ENCODE measurements at places on chromosomes 1 and 21.

DNA sequence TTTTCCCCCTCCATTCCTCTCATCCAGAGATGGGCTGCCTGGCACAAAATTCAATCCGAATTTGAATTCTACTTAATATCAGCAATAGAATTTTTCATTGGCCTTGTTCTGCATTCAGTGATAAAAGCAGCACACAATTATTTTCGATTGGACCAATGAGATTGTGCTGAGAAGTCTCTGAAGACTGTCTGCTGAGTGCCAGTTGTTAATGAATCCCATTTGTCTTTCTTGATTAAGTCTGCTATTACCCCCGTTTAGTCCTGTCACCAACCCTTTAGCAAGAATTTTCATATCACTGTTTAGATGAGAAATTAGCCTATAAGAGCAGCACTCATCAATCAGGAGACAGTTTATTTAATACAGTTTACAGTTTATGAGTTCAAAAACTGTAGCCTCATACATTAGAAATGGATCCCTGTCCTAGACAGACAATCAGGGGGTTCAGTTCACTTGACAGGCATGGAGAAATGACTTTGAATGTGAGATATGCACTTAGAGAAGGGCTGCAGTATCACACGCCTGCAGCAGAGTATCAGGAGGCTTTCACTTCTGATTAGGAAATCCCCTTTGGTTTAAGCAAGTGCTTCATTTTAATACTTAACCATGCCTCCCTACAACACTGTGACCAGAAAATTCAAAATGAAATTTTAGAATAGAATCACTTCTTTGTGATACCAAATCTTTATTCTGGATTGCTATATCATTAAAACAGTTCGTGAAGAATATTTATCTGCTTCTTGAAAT, 304.7 kb upstream of the PTBP2 start:
- DNase-seq = no peak

GRCh38 chr1:81111818-81112217, 688.9 kb upstream of the ADGRL2 start:
- DNase-seq = peak; percentile 82

GRCh38 chr1:106268070-106268469, 788.4 kb upstream of the PRMT6 start:
- DNase-seq = peak; percentile 32

GRCh38 chr1:12711536-12711935, 4.4 kb upstream of the AADACL3 start:
- peak; percentile 84 for DNase-seq

DNA sequence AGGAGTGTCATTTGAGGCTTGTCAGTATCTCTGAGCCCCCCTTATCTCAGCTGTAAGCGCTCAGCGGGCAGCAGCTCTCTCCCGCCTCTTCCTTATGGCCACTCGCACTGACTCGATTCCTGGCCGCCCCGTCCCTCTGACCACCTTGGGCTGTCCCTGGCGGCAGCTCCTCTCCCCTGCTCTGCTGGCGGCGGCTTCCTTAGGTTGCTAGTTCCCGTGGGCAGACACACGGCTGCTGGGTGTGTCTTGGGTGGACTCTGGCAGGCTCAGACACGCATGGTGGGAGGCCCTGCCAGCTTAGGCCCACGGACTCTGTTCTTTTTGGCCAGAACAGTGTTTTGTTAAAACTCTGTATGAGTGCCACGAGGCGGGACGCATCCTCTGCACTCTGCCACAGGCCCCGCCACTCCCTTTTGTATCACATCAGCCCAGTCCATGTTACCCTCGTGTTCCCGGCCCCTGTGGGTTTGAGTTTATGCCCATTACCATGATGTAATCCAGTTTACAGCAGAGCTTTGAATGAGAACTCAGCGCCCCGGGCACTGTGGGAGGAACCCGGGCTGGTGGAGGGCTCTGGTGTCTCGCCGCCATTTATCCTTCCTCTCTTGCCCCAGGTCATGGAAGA, 45.9 kb downstream of the COQ8A start:
- no peak for DNase-seq

DNA sequence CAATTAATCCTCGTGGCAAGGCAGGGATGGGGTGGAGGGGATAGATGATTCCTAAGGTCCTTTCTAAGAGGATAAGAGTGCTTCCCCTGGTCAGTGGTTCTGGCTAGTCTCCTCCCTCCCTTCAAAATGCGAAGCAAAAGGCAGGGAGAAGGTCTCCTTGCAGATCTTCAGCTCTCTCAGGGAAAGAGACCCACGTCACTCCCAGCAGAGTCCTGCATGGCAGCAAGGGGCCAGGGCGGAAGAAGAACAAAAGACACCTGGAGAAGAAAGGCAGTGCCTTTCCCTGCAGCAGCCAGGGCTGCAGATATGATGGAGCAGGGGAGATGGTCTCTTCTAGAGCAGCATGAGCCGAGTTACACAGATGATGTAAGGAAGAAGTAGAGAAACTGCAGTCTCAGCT, 29.6 kb upstream of the SLAMF9 start:
- DNase-seq = no peak

GRCh38 chr21:38179511-38179910, 77.3 kb upstream of the KCNJ15 start:
- DNase-seq = peak; percentile 64

DNA sequence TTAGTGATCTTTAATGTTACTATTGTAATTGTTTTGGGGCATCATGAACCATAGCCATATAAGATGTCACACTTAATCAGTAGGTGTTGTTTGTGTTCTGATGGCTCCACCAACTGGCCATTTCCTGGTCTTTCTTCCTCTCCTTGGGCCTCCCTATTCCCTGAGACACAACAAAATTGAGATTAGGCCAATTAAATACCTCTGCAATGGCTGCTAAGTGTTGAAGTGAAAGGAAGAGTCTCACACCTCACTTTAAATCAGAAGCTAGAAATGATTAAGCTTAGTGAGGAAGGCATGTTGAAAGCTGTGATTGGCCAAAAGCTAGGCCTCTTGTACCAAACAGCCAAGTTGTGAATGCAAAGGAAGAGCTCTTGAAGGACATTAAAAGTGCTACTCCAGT, 30.7 kb downstream of the PPP2R5A start:
- DNase-seq = peak; percentile 45

GRCh38 chr21:45540601-45540970, 1.7 kb downstream of the SLC19A1 start:
- no peak for DNase-seq

DNA sequence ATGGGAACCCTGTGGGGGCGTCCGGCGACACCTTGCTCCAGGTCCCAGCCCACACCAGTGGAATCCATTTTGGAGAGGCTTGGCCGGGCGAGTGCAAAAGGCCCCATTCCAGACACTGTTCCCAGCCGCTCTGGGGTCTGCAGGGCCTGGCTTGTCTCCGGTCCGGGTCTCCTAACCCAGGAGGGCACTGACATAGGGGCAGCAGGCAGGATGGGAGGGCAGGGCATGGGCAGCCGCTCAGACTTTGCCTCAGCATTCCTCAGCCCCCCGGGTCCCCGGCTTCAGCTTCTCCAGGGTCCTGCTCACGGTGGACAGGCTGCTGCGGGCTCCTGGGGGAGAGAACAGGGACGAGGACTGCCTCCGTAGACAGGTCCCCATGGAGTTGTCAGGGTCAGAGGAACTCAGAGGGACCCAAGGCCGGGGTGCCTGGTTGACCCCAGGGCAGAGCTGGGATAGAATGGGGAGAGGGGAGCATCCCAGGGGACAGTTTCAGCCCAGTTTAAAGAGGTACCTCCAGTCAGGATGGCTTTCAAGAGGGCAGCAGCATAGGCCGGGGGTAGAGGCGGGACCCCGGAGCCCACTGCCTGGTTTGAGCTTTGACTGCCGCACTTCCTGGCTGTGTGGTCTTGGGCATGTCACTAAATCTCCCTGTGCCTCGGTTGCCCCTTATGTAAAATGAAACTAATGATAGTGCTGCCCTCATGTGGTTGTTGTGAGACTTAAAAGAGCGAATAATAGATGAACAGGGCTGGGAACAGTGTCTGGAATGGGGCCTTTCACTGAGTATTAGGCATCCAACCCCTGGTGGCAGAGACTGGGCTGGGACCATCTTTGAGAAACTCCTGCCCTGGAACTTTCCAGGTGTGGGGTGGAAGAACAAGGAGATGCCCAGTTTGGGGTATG, 3.7 kb downstream of the KNCN start:
- DNase-seq = peak; percentile 53

DNA sequence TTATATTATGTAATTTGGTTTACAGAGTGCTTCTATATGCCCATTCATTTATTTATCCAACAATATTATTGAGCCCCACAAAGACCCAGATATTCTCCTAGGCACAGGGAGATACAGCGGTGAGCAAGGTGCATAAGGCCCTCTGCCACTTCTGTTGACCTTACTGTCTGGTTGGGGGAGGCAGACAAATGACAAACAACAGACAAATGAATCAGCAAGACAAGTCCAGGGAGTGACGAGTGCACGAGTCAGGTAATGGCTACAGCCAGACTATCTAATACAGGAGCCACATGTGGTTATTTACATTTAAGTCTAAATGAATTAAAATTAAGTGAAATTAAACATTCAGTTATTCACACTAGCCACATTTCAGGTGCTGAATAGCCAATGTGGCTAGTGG, 22.0 kb upstream of the BCAR3 start:
- peak; percentile 69 for DNase-seq

- DNase-seq = no peak
These were observed 24.9 kb upstream of the AXDND1 start for GRCh38 chr1:179340918-179341317.

- no peak for DNase-seq
These were observed 3.0 kb downstream of the CNR2 start for GRCh38 chr1:23910144-23910543.

- DNase-seq = peak; percentile 23
These were observed 102.8 kb downstream of the CASZ1 start for GRCh38 chr1:10693497-10694273.

DNA sequence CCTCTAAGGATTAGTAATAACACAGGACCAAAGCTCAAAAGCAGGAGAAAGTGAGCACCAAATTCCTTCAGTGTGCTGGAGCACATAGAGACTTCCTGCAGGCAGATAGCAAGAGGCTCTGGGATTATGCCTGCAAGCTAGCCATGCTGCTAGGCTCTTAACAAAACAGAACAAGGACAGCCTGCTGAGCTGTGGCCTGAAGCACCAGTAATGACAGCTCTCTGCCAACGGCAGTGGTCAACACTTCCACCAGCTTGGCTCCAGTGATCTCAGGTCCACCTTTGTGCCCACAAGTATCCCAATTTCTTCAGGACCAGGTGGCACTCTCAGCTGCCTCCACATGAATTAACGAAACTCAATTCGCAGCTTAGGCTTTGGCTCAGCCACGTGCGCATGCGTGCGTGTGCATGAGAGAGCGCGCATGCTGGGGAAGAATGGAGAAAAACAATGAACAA, 64.2 kb downstream of the SLC45A1 start:
- peak; percentile 68 for DNase-seq

DNA sequence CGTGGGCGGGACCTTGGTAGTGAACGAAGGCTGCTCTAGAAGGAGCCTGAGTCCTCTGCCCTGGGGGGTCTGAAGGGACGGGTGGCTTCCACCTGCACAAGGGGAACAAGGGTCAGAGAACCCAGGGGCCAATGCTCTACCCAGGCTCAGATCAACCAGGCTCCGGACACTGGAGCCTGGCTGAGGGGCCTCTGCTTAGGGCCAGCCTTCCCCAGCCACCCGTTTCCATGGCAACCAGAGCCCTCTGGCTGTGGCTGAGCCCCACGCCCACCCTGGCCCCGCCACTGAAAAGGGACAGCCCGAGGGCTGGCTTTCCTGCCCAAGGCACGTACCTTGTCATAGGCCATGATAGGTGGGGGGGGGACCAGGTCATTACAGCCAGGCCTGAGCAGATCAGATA, 724.6 kb downstream of the PTPRU start:
- DNase-seq = no peak

DNA sequence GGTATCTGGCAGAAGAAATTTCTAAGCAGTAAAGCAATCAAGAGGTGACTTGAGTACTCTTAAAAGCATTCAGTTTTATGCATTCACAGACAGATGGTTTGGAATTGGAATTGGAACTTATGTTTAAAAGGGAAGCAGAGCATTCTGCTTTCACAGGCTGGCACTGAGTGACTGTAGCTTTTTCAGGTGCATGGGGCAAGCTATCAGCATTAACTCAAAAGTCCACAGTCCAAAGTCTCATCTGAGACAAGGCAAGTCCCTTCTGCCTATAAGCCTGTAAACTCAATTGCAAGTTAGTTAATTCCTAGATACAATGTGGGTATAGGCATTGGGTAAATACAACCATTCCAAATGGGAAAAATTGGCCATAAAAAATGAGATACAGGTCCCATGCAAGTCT, 1620.3 kb downstream of the MRPL39 start:
- DNase-seq = no peak

GRCh38 chr1:24769656-24770651, 24.7 kb downstream of the CLIC4 start:
- peak; percentile 97 for DNase-seq

GRCh38 chr1:156860113-156860627, 495 bp upstream of the NTRK1 start:
- peak; percentile 46 for DNase-seq

DNA sequence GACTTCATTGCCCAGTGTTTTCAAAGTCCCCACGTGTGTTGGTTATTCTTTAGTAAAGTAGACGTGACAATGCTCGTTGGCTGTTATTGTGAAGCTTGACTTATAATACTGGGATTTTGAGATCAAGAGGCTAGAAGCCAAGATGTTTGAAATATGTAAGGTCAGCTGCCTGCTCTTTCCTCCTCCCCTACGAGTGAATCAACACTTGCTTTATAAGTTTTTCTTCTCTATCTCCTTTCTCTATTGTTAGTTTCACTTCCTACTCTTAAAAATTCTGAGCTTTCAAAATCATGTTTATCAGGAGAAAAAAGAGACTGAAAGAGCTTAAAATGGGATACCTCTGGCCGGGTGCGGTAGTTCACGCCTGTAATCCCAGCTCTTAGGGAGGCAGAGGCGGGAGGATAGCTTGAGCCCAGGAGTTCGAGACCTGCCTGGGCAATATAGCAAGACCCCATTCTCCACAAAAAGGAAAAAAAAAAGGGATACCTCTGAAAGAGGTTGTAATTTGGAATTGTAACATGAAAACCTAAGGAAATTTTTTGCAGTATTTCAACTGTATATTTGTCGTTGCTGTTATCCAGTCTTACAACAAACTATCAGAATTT, 72.0 kb downstream of the EPB41 start:
- no peak for DNase-seq

DNA sequence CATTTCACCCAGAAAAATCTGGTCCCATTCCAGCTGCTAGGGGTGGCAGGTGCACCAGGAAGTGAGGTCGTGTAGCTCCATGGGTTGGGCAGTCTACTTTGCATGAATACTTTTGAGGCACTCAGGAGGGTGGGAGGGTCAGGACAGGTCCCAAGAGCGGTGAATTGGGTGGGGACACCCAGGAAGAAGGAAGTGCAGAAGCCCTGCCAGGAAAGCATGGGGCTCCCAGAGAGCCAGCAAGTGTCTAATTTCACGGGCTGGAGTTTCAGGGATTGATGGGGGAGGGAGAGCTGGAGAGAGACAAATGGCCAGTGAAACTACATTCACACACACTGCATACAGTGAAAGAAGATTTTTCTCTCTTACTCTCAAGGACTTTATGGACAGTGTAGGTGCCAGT, 137.8 kb downstream of the GALNT2 start:
- no peak for DNase-seq

GRCh38 chr21:34878501-34878900, 170.6 kb downstream of the RUNX1 start:
- no peak for DNase-seq

- no peak for DNase-seq
These were observed 34.8 kb downstream of the CLCA1 start for GRCh38 chr1:86503406-86504136.

All from fibroblast of skin of back (primary cell).